ENCODE measurements at places on chromosomes 1 and 21.

DNA sequence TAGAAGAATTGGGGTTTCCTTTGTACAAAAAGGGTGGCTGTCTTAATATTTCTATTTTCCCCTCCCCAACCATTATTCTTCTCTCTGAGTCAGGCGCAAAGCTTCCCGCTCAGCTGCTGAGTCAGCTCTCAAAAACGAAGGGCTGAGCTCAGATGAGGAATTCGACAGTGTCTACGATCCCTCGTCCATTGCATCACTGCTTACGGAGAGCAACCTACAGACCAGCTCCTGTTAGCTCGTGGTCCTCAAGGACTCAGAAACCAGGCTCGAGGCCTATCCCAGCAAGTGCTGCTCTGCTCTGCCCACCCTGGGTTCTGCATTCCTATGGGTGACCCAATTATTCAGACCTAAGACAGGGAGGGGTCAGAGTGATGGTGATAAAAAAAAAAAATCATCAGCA lies 3.0 kb upstream of the TUFT1 start:
- ATAC-seq: no peak

DNA sequence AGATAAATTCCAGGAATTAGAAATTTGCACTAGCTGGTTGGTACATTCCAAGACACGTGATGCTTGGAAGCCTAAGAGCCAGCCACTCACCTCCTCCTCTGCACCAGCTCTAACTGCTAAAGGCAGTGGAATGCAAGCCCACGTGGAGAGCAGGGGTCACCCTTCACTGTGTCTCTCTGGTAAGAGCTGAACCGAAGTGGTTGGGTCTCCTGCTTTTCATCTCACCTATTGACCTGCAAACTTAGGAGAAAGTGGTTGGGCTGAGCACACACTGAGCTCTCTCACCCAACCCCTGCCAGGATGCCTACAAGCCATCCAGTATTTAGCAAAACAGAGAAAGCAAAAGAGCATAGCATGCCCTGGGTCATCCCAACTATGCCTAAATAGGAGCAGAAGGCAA lies 19.3 kb downstream of the HAO2 start:
- no peak for ATAC-seq

GRCh38 chr1:235675152-235675890 lies 25.7 kb upstream of the GNG4 start:
- ATAC-seq: no peak

DNA sequence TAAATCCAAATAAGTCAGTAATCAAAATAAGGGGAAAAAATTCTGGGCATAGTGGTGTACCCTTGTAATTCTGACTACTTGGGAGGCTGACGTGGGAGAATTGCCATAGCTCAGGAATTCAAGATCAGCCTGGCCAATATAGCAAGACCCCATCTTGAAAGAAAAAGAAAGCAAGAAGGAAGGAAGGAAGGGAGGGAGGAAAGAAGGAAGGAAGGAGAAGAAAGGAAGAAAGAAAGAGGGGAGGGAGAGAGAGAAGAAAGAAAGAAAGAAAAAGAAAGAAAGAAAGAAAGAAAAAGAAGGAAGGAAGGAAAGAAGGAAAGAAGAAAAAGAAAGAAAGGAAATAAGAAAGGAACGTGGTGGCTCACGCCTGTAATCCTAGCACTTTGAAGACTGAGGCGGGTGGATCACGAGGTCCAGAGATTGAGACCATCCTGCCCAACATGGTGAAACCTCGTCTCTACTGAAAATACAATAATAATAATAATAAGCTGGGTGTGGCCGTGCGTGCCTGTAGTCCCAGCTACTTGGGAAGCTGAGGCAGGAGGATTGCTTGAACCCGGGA lies 64.5 kb upstream of the ROR1 start:
- no peak for ATAC-seq

DNA sequence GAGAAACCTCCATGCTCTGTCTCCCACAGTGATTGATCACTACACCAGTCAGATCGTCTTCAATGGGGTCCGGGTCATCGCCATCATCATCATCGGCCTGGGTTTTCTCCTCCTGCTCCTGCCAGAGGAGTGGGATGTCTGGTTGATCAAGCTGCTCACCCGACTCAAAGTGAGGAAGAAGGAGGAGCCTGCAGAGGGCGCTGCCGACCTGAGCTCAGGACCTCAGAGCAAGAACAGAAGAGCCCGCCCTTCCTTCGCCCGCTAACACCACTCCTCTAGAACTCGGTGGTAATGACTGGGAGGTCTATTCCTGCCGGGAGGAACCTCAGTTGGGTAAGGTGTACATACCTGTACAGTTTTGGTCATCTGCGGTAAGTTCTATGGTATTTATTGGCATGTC lies 50.3 kb upstream of the COA6 start:
- no peak for ATAC-seq

DNA sequence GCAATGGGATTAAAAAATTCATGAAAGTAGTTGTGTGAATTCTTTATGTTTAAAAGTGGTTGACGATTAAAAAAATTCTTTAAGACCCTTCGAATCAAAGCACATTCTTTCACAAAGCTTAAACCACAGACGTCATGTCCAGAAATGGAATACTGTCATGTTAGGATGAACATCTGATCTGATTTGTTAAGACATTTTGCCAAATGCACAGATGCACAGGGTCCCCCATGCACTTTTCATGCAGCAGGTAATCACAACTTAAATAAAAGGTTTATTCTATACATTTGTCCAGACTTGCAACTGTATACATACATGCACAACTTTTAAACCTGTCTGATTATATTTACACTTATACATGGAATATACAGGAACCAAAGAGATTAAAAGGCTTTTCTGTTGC lies 103.3 kb downstream of the NRIP1 start:
- no peak for ATAC-seq

DNA sequence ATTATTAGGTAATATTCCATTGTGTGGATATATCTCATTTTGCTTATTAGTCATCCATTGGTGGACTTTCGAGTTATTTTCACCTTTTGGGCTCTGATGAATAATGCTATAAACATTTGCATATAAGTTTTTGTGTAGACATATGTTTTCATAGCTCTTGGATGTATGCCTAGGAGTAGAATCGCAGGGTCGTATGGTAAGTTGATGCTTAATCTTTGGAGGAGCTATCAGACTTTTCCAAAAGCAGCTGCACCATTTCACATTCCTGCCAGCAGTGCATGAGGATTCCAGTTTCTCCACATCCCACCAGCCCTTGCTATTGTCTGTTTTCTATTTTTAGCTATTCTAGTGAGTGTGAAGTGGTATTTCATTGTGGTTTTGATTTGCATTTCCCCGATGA lies 120.3 kb upstream of the TMEM51 start:
- no peak for ATAC-seq

- ATAC-seq: no peak
Measured at GRCh38 chr21:27422435-27422834, 455.5 kb upstream of the ADAMTS5 start.

DNA sequence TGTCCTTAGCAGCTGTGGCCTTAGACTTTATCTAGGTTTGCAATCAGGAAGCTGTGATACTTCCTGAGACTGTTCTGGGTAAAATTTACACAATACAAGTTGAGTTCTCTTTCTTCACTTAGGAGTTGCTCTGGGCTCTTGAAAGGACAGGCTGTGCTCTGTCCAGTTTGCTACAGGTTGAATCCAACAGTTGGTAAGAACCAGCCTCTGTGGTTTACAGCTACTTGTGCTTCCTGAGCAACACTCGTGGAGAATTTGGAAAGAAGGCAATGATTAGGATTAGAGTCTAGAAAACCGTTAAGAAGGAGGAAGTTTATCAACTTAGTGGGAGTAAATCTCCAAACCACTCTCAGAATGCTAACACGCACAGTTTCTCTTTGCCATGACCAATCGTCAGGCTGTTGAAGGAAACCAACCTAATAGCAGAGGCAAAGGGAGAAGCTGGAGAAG lies 26.8 kb downstream of the GFI1 start:
- no peak for ATAC-seq

DNA sequence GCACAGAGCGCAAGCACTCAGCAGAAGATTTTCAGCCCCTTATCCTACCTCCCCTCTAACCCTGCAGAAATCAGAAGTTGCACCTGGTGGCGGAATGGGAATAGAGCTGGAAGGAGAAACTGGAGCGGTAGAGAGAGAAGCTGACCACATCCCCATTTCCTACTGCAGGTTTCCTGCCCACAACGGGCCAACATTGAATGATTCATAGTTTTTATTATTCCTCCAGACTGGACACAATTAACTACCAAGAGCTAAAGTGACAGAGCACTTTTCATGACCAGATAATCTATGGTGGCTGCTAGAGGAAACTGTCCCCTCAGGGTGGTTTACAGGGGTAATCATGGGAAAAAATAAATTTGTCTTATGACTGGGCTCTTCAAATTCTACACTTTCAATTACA lies 21.3 kb upstream of the LRRC8D start:
- ATAC-seq: no peak

GRCh38 chr1:20753589-20753988 lies 21.1 kb upstream of the SH2D5 start:
- no peak for ATAC-seq

- no peak for ATAC-seq
Measured at GRCh38 chr1:54379555-54380289, 26.5 kb downstream of the SSBP3 start.

DNA sequence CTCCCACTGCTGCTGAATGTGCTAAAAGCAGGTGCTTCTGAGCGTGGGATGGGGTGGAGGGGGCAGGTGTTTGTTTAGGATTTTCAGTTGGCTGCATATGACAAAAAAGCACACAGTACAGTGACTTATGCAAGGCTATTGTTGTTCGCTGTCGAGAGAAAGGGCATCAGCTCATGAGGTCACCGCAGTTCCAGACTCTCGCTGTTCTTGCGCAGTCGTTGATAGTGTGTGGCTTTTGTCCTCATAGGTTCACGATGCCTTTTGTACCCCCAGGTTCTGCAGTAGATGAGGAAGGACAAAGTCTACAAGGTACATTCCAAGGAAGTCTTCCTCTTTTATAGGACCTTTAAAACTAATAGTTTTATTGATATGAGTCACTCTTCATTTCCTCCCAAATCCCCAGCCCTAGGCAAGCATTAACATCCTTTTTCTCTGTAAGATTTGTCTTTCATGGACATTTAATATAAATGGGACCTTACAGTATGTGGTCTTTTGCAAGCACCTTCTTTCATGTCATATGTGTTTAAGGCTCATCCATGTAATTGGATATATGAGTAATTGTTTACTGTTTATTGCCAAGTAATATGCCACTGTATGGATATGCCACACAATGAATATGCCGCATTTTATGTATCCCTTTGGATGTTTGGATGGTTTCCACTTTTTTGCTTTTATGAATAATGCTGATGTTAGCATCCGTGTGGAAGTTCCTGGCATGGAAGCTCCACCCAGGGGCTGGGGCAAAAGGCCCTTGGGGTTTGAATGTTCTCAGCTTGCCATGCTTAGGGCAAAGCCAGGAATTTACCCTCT lies 14.5 kb upstream of the NLRP3 start:
- no peak for ATAC-seq

DNA sequence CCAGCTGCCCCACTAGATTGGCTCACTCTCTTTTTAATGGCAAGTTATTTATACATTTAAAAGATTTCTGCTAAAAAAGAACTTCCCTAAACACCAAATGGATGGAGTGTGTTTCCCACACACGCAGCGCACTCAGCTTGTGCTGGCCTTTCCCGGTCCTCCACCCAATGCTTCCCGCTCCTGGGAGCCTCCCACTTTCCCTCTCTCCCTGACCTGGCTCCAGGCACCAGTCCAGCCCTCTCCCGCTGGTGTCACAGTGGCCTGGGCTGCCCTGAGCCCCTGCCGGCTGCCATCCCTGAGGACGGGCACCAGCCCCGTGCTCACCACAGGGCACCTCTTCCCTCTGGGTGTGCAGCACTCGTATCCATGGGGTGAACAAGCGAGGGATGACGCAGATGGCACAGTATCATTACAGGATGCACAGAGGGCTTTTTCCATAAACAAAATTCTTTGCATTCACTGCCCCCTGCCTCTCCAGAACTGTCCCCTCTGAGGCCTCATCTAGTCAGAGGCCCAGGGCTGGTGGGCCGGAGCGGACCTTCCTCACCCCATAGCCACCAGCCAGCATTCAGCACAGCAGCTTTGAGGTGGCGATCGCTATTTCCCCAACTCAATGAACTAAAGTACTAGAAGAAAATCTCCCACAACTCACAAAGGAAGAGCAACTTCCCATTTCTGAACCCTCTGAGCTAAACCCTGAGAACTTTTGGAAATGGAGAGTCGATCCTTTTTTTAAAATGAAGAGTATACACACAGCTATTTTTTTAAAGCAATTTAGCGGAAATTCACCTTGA lies 68.5 kb downstream of the SLC37A1 start:
- ATAC-seq: no peak

DNA sequence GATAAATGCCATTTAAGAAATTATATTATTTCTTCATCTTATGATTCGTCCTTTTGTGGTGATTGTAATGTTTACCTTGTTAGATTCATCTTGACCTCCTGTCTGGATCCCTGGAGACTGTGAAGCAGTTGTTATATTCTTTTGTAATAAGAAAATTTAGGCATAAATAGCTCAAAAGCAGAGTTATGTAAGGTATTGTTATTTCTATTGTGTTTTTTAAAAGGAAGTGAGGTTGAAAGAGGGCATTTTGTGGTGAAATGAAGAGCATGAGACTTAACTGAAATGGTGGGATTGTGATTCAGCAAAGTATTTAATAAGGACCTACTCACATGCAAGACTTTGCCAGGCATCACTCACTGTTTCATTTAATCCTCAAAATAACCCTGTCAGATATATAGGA lies 104.0 kb downstream of the PDE4B start:
- ATAC-seq: no peak

- ATAC-seq: peak; percentile 32
Measured at GRCh38 chr1:154609398-154610380, 1.7 kb upstream of the ADAR start.

- no peak for ATAC-seq
Measured at GRCh38 chr1:77421504-77422233, 139.8 kb downstream of the AK5 start.

GRCh38 chr1:70043804-70044203 lies 161.6 kb downstream of the LRRC40 start:
- no peak for ATAC-seq

DNA sequence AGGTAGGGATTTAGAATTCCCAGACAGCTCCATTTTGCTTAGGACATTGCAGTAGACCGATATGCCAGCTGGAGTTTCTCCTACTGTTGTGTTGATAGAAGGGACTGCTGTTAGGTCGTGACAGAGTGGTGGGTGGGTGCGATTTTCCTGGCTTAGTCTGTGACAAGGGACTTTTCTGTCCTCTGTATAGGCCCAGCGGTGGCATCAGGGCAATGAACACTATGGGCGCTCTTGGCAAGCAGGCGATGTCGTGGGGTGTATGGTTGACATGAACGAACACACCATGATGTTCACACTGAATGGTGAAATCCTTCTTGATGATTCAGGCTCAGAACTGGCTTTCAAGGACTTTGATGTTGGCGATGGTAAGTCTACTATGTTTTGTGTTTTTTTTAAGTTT lies 321.8 kb downstream of the ZP4 start:
- no peak for ATAC-seq

- ATAC-seq: no peak
Measured at GRCh38 chr1:231233735-231234417, 7.1 kb upstream of the GNPAT start.

- ATAC-seq: no peak
Measured at GRCh38 chr1:5821540-5822176, 170.6 kb downstream of the NPHP4 start.

GRCh38 chr1:111886741-111887140 lies 102.7 kb downstream of the KCND3 start:
- ATAC-seq: no peak
